ENCODE measurements at places on chromosomes 12 and 14.

DNA sequence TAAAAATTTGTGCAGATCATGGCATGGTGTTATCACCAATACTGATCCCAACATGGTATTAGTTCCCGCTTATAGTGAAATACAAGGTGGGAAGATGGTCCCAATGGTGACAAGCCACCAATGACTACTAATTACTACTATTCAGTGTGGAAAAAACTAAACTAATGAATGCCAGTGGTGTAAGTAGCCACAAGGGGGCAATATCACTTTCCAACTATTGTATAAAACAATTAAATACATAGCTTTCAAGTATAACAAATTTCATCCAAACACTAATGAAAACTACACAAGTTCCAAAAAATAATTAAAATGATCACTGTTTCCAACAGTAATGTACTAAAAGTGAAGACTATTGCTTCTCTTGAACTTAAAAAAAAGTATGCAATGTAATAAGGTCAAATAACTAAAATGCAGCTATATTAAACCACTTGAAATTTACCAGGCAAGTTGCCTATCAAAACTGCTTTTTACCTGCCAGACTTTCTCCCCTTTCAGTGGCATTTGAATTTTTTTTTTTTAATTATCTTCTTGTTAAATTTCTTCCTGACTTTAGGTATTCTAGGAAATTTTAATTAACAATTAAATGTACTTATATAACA, 58.0 kb downstream of the PAPLN start:
- no peak for DNase-seq

DNA sequence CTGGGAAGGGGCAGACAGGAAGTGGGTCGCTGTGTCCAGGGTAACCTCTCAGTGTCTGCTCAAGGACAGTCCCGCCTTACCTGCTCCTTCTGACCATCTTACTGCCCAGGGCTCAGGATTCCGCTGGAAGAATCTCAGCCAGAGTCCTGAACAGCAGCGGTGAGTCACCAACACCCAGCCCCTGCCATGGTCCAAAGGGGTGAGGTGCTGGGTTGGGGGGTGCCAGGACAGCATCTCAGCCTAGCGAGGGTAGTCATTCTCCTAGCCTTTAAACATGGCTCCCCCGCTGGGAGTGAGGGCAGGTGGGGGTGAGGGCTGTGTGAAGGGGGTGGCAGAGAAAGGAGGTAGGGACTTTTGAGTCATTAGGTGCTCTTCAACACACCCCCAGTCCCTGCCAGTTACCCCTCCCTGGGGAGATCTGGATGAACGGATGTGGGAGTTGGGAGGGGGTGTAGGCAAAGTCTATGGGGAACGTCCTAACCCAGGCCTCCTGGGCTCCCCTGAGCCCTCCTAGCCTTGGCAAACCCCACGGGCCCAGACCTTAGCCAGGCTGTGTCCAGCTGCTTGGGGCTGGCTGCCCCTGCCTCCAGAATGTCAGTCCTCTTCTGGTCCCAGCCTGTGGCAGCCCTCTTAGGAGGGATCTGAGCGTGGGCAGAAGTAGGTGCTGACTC, 2.5 kb downstream of the TAMALIN start:
- no peak for DNase-seq

GRCh38 chr12:70639535-70639934, 2.3 kb upstream of the PTPRB start:
- DNase-seq = no peak

DNA sequence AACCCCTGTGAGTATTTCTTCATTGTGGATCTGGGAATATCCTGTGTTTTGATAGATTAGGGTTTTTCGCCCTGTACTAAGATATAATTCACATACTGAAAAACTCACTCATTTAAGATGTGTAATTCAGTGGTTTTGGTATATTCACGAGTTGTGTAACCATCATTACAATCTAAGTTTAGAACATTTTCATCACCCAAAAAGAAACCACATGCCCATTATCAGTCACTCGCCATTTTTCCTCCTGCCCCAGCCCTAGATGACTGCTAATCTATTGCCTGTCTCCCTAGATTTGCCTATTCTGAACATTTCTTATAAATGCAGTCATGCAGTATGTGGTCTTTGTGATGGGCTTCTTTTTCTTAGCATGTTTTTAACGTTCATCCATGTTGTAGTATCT, 67.9 kb upstream of the ATF1 start:
- no peak for DNase-seq

GRCh38 chr12:101551362-101552114, 43.2 kb upstream of the MYBPC1 start:
- no peak for DNase-seq

- DNase-seq = no peak
Observed at GRCh38 chr14:102955636-102956408, 33.4 kb downstream of the AMN start.

DNA sequence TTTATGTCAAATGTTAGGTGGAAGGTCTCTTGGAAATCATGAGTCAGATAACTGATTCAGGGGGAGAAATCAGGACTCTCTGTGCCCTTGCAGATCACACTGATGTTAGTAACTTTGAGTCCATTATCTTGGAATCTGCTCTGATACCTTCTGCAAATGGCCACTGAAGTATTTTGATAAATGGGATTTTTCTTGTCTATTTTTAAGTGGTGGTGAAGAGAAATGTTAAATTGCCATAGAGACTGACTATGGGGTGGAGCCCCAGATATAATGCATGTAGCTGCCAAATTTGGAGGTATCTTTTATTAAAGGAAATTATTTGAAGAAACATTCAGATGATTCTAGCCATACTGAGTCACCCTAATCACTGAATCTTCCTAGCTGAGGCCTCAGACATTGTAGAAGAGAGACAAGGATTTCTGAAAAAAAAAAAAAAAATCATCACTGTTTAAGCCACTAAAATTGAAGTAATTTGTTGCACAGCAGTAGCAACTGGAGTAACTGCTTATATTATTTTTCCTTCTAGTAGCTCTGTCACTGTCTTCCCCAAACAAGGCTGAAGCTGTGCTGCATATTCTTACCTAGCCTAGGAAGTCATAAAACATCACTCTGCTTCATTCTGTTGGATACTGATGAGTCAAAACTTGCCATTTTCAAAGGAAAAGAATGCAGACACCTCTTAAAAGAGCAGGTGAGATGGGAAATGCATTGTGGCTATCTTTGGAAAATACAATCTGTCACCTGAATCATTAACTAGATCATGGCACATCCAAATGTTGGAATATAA, 36.0 kb upstream of the CLEC14A start:
- no peak for DNase-seq

- no peak for DNase-seq
Observed at GRCh38 chr14:72525087-72525915, 368.6 kb downstream of the DPF3 start.

GRCh38 chr12:110760204-110760609, 17.5 kb upstream of the PPP1CC start:
- no peak for DNase-seq

DNA sequence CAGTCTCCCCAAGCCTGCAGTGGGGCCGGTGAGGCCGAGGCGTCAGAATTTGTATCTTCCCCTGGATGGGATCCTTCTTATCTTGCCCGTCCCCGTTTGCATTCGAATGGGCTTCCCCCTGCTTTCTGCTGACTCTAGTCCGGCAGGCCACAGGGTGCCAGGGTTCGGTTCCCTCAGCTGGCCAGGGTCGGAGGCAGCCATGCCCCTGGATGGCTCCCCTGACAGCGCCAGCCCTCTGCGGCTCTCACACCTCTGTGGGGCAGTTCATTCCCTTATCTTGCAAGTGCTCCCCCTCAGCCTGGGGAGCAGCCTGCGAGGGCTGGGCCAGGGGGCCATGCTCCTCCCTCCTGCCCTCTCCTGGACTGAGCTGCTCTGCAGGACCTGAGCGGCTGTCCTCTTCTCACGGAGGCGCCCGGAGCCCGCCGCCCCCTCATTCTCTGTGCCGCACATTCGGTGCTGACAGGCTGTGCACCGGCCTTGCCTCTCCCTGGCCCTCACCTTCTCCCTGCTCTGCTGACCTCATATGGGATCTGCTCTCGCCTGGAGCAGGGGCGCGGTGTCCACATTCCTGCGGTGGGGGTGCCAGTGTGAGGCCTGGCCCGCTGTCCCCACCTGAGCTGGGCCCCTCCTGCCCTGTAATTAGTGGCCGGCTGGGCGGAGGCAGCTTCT, 32.8 kb downstream of the KIF26A start:
- no peak for DNase-seq

DNA sequence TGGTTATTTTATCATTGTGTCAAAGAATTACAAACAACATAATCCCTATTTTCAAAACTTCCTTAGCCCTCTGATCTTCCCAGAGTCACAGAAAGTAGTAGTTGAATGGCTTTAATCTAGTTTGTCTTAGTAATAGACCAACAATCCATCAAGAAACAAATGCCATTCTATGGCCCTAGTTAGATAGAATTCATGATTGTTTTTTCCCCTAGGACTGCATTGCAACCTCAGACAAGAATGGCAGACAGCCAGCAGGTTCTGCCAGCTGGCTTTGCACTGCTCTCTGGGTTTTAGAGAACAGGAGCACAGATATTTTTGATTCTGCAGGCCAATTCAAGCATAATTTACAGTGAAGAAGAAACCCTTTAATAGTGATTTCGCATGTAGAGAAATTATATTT, 33.8 kb downstream of the SYT1 start:
- peak; percentile 88 for DNase-seq

DNA sequence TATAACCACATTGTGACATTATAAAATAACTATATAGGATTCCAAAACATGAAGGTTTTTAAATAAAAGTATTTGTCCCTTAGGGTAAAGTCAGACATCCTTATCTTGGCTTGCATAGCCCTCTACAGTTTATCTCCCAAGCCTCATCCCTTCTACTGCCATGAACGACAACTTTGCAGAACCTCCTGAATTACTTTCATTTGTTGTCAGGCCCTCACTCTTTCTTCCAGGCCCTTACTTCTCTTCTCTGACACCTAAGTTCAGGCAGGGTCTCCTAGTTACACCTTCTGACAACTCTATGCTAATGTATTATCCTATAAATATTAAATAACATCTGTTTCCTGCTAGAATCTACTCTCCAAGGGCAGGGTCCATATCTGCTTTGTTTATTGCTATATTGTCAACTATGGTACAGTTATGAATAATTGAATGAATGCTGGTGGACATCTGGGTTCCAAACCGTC, 115.7 kb upstream of the MDM1 start:
- no peak for DNase-seq

DNA sequence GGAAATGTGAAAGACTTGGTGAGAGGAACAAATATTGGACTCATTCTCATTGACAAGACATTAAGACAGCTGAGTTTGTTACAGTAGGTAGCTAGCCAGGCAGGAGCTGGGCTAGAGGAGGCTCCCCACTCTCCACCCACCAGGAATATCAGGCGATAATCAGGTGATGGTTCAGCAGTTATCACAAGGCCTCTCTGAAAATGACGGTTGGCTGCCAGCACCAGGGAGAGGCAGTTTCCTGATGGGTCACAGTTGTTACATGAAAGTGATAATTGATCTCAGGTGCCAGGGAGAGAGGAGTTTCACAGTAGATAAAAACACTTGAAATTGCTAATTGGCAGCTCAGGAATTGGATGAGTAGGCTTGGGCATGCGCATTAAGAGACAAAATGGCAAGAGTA, 116.5 kb downstream of the TMTC2 start:
- DNase-seq = peak; percentile 20

DNA sequence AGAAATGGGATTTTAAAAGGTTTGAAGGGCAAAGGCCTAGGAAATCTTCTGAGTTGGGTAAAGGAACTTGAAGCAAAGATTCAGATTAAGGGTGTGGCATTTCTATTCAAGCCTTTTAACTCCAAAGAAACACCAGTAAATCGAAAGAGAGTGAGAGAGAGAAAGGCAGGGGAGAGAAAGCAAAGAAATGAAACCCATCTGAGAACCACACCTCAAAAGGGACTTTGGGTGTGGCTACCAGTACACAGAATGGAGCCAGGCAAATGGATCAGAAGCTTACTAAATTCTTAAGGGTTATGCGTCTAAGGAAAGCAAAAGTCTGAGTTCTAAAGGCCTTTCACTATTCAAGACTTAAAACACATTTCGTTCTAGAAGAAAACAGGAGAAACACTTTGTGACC, 277.4 kb downstream of the BCL11B start:
- no peak for DNase-seq

GRCh38 chr14:65794674-65795279, 382.2 kb downstream of the FUT8 start:
- DNase-seq = no peak

DNA sequence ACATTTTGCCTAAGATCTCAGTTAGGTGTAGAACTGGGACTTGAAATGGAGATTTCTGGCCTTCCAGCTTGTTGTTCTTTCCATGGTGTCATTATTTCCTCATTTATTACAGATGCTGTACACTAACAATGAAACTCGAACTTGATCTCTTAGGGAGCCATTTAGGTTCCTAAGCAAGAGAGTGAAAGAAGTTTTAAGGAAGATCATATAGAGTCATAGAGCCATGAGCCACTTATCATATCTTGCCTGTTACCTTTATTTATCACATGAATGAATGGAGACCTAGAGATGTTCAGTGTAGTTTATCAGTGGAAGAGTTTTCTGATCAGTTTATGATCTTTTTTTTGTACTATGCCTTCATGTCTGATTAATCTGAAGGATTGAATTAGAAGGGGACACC, 9.9 kb downstream of the HELB start:
- DNase-seq = no peak

DNA sequence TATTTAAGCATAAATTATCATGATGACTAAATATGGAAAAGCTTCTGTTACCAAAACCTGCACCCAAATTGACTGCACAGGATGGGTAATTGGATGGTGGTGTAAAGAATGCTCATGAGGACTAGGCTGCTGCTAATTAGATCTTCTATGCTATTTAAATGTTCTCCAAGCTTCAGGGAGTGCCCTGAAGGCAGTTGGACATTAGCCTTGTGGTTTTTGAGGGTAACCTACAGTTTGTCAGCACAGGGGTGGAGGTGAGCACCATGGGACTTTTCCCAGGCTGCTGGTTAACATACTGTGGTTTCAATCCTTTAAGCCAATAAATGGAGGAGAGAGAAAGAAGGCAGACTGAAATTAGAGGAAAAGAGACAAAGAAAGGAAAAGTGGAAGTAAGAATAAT, 145.0 kb downstream of the WIF1 start:
- DNase-seq = no peak

- DNase-seq = no peak
Observed at GRCh38 chr12:49440035-49440434, 72.8 kb downstream of the SPATS2 start.

DNA sequence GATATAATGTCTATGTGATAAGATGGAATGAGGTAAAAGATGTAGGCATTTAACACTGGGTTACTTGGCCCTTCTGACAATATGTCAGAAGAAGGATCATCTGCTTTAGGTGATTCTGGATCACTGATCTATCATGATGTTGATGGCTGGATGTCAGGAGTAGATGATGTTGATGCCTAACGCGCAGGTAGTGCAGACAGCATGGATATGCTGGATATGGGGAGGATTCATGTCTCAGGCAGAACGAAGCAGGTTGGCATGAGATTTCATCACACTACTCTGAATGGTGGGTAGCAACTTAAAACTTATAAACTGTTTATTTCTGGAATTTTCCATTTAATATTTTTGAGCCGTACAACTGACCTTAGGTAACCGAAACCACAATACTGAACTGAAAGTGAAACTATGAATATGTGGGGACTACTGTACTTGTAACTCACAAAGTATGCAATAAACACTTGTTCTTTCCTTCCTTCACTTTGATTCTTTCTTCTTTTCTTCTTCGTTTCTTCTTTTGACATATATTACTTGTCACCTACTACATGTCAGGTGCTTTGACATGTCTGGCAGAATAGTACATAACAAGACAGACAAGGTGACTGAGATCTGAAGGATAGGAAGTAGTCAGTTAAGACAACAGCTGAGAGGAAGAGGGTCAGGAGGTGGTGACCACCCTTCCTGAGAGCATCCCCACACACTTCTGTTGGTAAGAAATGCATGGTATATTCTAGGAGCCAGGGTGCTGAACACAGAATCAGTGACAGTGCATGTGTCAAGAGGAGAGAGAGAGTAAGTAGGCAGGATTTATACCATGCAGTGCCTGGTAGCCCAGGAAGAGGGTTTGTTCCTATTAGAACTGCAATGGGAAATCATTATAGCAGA, 238.8 kb downstream of the PPFIA2 start:
- peak; percentile 31 for DNase-seq

Data from NCI-H2029 treated with DMSO at 0.1 percent for 48 hours (cell line).